Dorsolateral prefrontal cortex (tissue), 122 donors: ENCODE measurements at places on chromosomes 1 and 21. TPM values are rescaled to one million over a fixed set of nuclear protein-coding genes. Genes with fewer than 3 reads are reported as not detected.
A peak's percentile ranks its signal among the peaks of the same experiment; 100 is the strongest.

TRIM63 gene
- total RNA-seq, result 0.76 TPM

DNA sequence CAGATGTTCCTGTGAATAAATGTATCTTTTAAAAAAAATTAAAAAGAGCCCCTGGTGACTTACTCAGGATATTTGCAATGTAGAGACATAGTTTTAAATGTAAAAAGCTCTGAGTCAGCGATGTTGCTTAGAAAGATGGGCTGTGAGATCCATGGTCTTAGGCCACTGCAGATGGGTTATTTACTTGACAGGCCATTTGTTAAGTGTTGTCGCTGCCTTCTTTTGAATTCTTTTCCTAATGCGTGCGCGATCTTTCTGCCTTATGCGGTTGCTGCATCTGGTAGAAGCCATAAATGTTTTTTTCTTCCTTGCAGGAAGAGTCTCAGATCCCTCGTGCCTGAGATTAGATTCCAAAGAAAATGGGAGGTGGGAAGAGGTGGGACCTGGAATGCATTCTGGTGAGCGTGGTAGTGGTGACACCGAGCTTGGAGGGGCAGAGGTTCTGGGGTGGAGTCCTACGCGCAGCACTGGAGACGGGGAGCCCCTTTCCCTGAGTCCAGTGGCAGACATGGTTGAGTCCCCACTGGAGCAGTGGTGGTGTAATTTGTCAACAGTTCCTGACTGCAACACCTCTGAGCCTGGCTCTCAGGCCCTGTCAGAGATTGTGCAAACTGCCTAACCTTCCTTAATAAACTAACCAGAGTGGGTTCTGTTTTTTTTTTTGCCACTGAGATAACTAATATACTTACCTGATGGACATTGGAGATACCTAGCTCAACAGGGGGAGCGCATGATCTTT is 197.2 kb downstream of the HHAT start:
- no peak for DNase-seq

PBX1 gene
- 134 TPM for total RNA-seq

DNA sequence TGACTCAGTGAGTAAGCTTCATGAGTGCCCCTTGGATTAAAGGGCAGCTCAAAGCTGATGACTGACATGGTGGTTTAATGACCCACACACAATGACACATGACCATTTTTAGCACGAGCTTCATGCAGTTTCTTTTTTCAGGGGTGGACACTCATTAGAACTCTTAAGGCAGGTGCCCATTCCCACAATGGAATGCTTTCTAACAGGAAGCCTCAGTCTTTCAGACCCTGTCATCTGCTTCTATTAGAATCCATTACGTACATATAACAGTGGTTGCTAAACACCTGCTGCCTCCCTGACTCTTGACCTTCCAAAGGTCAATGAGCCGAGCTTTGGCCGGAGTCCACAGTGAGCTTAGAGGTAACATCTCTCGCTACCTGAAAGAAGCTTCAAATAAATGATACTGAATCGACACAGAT is 27.4 kb downstream of the AKNAD1 start:
- DNase-seq, result no peak

GRCh38 chr1:161200421-161200991 is 1.7 kb upstream of the ADAMTS4 start:
- peak; percentile 77 for DNase-seq

DNA sequence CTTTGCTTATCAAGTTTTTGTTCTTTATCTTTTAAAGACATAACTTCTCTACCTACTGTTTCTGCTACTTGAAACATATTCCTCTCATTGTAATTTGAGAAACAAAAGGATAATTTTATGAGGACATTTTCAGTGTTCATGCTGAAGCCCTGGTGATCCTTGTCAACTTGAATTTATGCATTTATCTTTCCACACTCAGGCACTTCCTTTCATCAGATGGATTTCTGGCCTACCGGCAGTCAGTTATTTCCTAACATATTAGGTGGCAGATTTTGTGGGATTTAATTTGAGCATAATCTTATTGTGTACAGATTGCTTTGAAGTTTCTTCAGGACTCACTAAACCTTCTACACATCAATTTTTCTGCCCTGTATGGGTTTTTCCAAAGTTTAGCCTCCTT is 75.0 kb downstream of the RGL1 start:
- DNase-seq, result no peak

DNA sequence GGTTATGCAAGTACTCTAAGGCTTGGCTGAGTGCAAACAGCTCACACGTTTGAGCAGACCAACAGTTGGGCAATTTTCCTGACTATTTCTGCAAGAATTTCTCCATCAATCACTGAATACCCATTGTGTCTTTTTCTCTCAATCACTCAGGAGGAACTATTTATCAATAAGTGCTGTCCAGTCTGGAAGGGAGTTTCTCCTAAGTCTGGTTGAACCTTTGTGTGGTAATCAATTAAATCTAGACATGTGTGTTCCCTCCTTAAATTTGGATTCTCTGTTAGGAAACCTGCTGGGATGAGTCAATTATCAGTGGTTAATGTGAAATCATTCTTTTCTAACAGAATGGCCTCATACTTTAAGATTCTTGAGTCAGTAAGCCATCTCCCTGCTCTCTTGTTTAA is 6.8 kb upstream of the AADACL3 start:
- DNase-seq, result no peak

GRCh38 chr21:40381111-40381510 is 465.8 kb downstream of the DSCAM start:
- DNase-seq, result no peak

GRCh38 chr1:237891979-237892378 is 1.3 kb upstream of the ZP4 start:
- DNase-seq, result no peak

CHIA gene
- not detected for total RNA-seq

DYNLT4 gene
- not detected for total RNA-seq

SYT14 gene
- total RNA-seq, result 17.1 TPM

PCP4L1 gene
- 35.9 TPM for total RNA-seq

DNA sequence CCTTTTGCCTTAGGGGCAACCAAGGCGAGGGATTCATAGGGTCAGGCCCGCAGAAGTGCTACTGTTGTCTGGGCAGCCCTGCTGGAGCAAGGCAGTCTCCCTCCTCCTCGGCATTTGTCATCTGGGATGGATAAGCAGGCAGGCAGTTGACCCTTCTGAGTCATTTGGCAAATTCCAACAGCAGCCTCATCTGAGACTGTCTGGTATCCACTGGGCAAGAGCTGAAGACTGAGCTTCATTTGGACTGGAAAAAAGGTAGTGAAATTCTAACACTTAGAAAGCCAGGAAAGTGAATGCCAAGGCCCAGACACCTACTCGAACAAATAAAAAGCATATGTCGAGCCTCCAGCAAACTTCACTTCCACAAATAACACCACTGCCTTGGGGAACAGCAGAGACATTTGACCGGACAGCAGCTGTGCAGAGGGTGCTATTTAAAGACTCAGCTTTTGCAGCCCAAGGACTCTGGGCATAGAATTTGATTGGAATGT is 4.0 kb upstream of the ZBTB40 start:
- peak; percentile 49 for DNase-seq

GRCh38 chr1:191929383-191929782 is 228.9 kb upstream of the RGS18 start:
- no peak for DNase-seq

DNA sequence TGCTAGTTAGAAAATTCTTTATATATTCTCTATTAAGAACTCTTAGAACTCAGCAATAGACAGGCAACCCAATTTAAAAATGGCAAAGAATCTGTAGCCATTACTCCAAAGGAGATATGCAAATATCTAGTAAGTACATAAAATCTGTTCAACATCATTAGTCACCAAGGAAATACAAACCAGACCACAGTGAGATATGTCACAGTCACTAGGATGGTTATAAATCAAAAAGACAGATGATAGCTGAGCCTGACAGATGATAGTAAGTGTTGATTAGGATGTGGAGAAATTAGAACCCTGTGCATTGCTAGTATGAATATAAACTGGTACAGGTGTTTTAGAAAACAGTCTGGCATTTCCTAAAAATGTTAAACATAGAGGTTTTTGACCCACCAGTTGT is 26.6 kb downstream of the SRSF11 start:
- no peak for DNase-seq

- DNase-seq, result no peak
Observed at GRCh38 chr1:220498188-220498587, 29.7 kb upstream of the MARK1 start.

KIF17 gene
- total RNA-seq, result 25.1 TPM

- DNase-seq, result no peak
Observed at GRCh38 chr1:172745014-172745413, 86.1 kb downstream of the FASLG start.

- DNase-seq, result no peak
Observed at GRCh38 chr1:48931506-48932192, 155.0 kb upstream of the BEND5 start.

DNA sequence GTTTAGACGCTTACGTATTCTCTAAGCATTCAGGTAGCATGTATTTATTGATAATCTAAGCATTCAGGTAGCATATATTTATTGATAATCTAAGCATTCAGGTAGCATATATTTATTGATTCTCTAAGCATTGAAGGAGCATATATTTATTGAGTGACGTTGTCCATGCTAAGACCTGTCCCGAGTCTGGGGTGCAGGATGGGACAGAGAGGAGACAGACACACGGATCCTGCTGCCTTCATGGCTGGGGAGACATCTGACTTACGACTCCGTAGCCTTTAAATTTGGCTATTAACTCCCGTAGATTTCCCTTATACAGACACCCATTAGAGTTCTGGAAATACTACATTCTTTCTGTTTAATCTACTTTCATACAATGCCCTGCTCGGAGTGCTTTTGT is 982 bp downstream of the SCCPDH start:
- no peak for DNase-seq

GRCh38 chr1:22959545-22960360 is 12.9 kb downstream of the LACTBL1 start:
- DNase-seq, result no peak

ADPRS gene
- 20.1 TPM for total RNA-seq

OR2M3 gene
- total RNA-seq, result 1.3 TPM

- DNase-seq, result no peak
Observed at GRCh38 chr1:221806236-221806635, 64.3 kb upstream of the DUSP10 start.

DNA sequence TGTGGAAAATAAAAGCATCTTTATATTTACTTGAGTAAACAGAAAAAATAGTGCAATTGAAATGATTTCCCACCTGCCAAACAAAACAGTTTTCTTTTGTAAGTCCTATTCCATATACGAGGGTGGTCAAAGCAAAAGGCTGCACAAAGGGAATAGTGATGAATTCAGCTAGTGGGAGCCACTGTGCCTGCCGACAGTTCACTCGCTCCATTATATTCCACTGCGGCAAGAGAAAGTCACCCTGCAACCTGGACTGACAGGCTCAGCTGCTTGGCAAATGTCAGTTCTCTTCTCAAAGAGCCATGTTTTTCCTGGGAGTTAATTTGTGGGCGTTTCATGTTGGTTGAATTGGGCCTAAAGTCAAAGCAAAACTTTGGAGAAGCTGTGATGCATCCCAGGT is 145.4 kb downstream of the LMO4 start:
- DNase-seq, result no peak

DNA sequence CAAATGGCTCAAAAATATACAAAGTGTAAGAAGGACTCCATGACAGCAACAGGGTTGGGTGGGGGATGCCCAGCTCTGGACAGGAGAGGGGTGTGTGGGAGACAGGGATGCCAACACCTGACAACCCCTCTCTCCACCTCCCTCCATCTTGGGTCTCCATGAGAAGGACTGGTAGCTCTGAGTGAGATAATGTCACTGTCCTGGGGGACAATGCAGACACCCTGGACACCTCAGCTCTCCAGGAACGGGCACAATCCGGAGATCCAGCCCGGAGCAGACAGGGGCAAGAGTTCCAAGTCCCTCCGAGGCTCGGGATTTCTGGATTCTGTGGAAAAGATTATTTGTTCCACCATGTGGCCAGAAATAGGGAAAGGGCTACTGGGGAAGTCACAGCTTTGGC is 122.5 kb downstream of the GLIS1 start:
- DNase-seq, result no peak

GRCh38 chr1:39969531-39970270 is 14.8 kb downstream of the MFSD2A start:
- DNase-seq, result no peak

- no peak for DNase-seq
Observed at GRCh38 chr21:45290948-45291612, 3.4 kb upstream of the POFUT2 start.

MMEL1 gene
- total RNA-seq, result 0.39 TPM

DNA sequence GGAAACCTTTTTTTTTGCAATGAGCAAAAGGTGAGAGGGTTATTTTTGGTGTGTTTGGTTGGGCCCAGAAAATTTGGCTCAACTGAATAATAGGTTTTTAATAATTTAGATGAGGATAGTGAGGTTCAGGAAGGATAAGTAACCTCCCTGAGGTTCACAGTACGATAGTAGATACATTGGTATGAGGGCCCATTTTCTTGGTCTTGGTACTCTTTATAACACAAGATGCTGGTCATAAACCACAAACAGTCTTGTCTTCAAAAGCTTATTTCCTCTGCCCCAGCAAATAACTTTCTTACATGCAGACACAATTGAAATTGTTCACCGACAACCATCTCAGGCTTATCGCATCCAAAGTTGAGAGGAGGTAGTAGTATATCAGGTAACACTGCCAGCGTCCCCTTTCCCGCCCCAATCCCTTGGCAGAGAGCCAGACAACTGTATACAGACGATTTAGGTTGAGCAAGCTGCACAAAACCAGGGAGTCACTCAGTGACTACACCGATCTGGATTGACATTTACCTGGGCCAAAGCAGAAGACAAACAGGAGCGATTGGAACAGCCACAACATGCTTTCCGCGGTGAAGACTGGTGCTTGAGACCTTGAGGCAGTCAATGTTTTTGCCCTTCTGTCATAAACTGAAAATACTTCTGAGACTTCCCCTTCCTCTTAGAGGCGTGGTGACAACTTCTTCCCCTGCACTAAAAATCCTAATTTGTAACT is at the start of gene SLAMF6:
TSS of gene SLAMF6 (minus strand) at position 634 of the 724 bp plus-strand sequence. CDS start at position 571, 63 bp downstream.
- DNase-seq, result no peak

DNA sequence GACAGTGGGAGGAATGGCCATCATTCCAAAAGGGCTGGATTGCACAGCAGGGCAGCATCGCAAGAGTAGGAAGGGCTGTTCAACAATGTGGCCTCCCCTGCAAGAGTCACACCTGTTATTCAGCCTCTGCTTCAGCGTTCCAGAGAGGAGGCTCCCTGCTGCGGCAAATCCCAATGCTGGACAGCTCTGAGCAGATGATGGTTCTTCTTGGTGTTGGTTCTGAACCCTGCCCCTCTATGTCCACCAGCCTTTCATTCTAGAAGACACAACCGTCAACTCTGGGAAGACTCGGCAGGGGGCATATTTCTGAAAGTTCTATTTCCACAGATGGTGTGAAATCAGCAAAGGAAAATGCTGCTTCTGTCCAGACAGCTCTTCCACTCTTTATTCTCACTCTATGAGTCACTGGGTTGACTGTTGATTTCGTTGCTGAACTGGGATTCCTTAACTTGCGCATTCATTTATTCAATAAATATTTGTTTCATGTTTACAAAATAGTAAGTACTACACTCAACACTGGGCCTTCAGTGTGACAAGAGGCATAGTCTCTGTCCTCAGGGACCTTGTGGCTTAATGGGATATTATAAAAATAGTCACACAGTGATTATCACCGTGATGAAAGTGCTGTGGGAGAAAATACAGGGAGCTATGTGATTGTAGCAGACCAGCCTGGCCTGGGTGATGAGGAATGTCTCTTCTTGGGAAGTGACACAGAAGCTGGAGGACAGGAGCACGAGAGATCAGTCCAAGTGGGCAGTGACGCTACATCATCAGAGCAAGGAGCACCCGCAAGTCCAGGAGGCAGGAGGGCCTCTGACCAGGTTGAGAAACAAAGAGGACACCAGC is 260.3 kb downstream of the SIPA1L2 start:
- no peak for DNase-seq

SLC16A4 gene
- 5.1 TPM for total RNA-seq

- no peak for DNase-seq
Observed at GRCh38 chr1:238177960-238178645, 287.4 kb upstream of the ZP4 start.

- no peak for DNase-seq
Observed at GRCh38 chr1:60911966-60912697, 170.2 kb upstream of the NFIA start.
